ENCODE measurements at places on chromosomes 2 and 18.

- no peak for DNase-seq
These were observed 676.2 kb downstream of the ZEB2 start for GRCh38 chr2:143843686-143844085.

DNA sequence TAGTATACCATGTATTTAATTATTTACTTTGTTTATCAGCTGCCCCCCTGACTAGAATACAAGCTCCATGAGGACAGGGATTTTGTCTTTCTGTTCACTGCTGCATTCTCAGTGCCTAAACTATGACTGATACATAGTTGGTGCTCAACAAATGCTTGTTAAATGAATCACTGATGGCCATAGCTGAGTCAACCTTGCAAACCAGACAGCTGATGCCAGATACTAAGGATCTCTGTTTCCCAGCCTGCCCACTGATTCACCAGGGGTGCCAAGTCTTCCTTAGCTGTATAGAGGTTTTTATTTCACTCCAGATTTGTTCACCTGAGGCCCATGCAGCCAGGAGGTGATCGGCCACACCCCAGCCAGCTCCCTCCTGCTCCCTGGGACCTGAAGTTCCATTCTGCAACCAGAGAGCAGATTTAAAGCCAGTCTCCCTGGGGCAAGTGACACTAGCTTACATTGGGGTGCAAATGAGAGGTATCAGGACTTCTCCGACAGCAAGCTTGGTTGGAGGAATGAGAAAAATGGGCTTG, 92.2 kb downstream of the C1QL2 start:
- no peak for DNase-seq

DNA sequence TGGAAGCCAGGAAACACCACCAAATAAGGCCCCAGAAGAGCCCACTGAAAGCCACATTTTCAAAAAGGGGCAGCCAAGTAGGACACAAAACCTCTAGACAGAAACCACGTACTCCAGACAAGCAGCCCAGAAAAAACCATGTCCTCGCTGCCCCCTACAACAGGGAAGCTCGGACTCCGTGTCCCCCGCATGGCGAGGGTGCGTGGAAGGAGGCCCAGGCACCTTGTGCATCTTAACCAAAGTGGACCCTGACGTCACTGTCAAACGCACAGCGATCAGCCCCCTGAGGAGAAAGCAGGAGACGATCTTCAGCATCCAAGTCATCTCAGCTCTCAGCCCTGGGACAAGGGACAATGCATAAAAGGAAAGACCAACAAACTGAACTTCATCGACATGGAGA, 168.4 kb downstream of the EIPR1 start:
- no peak for DNase-seq

- peak; percentile 8 for DNase-seq
These were observed 13.9 kb downstream of the FN1 start for GRCh38 chr2:215421859-215422461.

DNA sequence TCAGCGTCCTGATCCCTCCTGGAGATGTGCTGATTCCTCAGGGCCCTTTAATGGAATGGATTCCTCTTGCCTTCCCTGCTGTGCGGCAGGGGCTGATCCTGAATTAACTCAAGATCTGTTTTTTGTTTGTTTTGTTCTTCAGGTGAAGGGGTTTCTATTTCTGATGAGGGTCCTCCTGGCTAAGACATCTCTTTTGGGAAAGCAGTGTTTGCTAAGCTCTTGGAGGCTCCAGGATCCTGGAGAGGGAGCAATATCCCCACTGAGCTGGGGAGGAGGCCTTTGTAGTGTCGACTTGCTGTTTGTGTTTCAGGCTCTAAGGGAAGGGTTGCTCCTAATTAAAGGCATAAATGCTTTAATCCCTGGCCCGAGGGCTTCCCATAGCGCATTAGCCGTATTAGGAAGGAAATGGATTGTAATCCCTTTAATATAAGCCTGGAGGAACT, 65.3 kb upstream of the FOXI3 start:
- DNase-seq = no peak

DNA sequence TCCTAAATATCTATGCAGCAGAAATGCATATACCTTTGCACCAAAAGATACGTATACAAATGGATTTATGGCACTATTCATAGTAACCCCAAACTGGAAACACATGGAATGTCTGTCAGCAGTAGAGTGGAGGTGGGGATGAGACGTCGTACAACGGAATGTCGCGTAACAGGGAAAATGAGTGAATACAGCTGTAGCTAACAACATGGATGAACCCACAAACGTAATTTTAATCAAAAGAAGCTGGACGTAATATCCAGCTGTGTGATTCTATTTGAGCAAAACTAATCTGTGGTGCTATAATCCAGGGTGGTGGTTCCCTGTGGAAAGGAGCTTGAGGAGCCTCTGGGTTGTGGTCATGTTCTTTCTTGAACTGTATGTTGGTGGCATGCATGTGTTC, 89.9 kb downstream of the MTA3 start:
- DNase-seq = no peak

DNA sequence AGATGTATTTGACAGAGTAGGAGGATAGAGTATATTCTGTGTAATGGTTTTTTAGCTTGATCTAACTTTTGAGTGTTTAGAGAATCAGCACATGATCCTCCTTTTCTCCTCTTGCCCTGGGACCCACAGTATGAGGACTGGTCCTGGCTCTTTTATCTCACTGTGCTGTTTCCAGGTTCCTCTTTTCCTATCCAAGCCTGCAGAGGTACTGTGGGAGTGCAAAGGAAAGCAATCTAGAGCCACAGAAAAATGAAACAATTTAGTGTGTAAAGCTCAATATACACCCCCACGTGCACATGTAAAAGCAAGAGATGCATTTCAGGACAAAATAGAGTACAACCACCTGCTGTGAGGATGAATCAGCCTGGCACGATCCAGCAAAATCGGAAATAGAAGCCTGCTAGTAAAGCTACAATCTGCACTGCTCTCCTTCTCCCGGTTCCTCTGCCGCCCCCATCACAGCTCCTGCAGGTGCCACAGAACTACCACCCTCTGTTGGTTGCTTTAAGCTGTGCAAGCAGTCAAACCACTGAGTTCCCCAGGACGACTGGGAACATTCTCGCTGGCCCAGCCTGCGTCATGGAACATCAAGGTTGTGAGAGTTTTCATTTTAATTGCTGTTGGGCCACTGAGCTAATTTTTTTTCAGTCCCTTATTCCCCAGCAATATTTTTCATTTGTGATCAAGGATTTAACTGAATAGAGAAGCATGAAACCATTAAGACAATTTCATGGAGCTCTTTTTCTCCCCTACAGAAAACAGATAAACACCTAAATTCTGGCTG, 47.8 kb upstream of the MAPRE3 start:
- DNase-seq = peak; percentile 79

DNA sequence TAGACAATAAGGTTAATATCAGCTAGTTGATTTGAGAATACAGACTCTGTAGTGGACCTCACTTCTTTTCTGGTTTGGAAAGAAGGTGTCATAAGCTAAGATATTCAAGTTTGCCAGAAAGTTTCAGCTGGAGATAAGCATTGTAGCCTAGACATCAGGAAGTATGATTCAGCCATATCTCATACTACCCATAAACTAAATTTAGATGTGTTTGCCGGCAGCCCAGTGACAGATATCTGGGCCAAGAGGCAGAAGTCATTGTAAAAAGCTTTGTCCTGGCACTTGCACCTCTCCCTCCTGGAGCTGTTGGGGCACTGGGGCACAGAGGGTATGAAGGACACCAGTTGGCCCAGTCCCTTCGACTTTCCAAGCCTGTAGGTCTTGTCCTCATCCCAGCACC, 128.0 kb downstream of the EPHA4 start:
- DNase-seq = peak; percentile 87

- no peak for DNase-seq
These were observed 55.9 kb downstream of the ALK start for GRCh38 chr2:29865512-29865911.

DNA sequence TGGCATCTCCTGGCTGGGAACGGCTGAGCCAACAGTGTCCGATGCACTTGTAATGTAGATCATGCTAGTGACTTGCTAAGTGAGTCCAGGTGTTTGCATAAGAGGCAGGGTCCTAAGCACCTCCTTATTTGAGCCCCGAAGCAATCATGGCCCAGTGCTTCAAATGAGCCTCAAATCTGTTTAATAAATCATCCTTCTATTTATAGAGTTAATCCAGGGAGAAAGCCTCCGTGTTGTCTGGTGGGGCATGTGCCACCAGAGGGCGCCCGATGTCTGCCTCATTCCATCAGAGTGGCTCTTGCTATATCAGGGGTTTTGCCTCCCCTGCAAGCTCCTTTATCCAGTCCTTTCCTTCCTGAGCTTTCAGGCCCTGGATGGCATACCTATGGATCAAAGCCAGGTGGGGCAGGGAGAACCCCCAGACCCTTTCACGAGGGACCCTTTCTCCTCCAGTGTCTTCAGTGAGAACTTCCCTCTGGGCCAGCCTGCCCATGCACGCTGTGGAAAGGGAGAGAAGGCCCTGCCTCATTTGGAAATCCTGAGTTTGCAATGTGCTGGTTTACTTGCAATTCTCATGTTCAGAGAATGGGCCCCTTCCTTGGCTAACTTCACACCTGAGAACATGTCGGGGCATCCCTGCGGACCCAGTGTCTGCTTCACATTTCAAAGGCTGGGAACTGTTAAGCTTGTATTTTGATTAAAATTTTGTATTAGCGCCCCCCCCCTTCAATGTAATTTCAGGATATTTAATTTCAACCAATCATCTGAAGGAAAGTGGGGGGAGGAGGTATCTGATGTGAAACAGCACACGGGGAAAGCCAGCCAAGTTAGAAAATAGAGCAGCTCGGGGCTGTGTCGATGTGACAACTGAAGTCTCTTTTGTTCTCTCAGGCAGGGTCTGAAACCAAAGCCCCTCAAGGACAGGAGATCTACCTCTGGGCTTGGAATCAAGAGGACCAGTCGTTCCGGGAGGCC, 39.7 kb downstream of the RDH14 start:
- DNase-seq = peak; percentile 85

- peak; percentile 77 for DNase-seq
These were observed 83.6 kb downstream of the MRPS9 start for GRCh38 chr2:105121434-105121833.

- no peak for DNase-seq
These were observed 18.9 kb upstream of the PNPT1 start for GRCh38 chr2:55712477-55713060.

- no peak for DNase-seq
These were observed 12.8 kb downstream of the RBFA start for GRCh38 chr18:80046961-80047541.

GRCh38 chr2:24329700-24330099, 30.6 kb downstream of the ITSN2 start:
- DNase-seq = peak; percentile 80

DNA sequence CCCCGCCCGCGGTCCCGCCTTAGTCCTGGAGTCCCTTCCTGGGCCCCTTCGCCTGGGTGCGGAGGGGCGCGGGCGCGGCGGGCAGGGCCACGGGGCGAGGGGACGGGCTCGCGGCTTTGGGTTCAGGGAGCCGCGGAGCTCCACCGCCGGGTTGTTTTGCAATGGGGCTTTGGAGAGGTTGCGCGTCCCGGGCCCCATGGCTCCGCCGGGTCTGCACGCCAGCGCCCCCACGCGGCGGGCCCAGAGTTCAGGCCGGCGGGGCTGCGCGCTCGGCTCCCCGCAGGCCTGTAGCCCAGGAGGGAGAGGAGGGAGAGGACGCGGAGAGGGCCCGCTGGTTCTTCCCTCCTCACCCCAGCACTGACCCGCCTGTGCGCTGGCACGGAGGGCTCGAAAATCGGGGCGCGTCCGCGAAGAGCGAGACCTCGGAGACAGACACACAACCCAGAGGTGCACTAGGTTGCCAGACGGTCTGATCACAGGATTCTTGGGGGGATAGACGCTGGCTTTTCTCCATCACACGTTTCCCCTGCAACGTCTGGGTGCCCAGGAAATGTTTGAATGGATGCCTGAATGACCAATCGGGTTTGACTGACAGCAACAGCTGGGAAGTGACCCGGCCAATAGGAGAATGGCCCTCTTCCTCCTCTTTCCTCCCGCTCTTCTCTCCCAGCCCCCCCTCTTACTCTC, 4.9 kb upstream of the SIX2 start:
- peak; percentile 69 for DNase-seq

DNA sequence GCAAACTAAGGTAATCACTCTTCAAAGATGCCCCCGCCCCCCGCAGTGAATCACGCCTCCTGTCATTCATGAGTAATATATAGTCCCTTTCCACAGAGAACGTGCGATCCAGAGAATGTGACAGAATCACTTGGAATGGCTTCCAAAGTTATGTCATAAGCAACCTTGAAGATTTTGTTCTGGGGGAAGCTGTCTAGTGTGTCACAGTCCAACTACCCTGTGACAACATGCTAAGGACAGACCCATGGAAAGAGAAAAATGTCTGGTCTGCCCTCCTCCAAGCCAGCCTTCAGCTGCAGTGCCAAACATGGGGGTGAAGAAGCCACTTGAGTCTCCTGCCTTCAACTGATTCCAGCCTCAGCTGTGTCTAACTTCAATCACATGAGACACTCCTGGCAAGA, 259.1 kb downstream of the SS18 start:
- no peak for DNase-seq

DNA sequence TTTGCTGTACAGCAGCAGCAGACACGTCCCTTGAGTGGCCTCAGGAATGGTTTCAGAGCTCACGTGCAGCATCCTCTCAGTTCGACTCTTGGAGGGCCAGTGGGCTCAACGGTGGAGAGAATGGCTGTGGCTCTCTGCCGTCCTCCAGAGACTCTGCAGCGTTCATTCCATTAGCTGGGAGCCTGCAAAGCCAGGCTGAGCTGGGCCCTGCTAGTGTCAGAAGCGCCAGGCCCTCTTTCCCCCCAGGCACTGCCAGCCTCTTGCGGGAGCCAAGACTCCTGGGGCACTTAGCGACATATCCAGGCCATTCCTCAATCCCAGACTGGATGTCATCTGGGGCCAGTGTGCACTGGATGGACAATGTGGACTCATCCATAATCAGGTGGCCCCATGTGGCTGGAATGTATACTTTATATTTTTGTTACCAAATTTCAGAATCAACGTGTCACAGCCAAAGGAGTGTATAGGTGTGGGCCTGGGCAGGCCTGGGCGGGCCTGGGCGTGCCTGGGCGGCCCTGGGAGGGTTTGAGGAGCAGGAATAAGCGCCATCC, 125.1 kb upstream of the EPAS1 start:
- no peak for DNase-seq

DNA sequence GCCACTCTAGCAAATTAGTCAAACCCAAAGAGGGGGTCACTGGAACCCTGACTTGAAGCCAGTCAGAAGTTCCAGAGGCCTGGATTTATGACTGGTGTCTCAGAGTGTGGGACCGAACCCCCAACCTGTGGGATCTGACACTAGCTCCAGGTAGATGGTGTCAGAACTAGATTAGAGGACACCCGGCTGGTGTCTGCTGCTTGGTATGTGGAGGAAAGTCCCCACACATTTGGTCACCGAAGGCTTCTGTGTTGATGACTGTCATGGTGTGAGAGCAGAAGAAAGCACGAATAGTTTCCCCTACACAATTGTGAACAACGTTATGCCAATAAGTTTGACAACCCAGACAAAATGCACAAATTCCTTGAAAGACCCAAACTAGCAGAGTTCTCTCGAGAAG, 48.1 kb downstream of the B3GNT2 start:
- DNase-seq = no peak

- DNase-seq = no peak
These were observed 25.1 kb downstream of the BMP10 start for GRCh38 chr2:68846091-68846490.

GRCh38 chr18:67597759-67598158, 81.2 kb upstream of the DSEL start:
- DNase-seq = no peak
